ENCODE measurements at places on chromosomes 2 and 18. TPM values are rescaled to one million over a fixed set of nuclear protein-coding genes. Genes with fewer than 3 reads are reported as not detected.

Gene METAP1D
- total RNA-seq = 10.2 TPM

GRCh38 chr2:44618251-44619023 lies 256.7 kb downstream of the CAMKMT start:
- DNase-seq = no peak

DNA sequence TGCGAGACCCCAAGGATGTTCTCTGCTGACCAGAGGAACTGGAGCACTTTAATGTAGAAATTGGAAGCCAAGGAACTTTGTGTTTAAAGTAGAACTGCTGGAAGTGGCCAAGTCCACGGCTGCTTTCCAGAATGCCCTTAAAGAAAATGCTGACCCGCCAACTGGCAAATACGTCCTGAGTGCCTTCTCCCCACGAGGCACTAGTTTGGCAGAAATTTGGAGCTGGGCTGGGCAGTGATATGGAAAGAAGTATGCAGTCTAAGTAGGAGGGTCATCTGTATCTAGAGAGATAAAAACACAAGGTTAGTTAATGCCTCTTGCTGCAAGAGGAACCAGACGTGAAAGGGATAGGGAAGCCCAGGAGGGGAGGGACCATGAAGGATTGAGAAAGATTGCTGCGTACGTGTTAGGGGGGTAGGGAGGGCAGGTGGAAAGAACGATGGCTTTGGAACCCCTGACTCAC lies 59.3 kb upstream of the RFX8 start:
- no peak for DNase-seq

DNA sequence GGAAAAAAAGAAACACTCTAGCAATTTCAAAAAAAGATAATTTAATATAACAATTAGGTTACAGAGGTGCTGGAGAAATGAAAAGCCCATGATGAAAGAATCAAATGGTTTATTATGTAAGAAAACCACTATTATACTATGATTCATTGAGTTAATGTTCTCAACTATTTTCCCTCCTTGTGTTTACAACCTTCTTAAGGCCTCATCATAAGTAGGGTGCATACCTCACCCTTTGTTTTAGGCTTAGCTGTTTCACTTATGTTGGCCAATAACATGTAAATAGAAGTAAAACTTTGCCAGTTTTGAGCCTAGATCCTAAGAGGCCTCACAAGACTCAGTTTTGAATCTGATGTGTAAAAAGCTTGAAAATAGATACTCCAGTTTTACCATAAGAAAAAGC lies 418.3 kb upstream of the DDX18 start:
- no peak for DNase-seq

Gene IL1F10
- total RNA-seq = not detected
